Adipose tissue (tissue), 3 donors: ENCODE measurements at places on chromosomes 4 and X. TPM values are rescaled to one million over a fixed set of nuclear protein-coding genes. Genes with fewer than 3 reads are reported as not detected.

Gene DNAAF6
- not detected for polyA plus RNA-seq

Gene GAGE1
- polyA plus RNA-seq, result not detected

Gene MTTP
- polyA plus RNA-seq, result 0.05 TPM

Gene GAGE2A
- not detected for polyA plus RNA-seq

Gene MAOA
- polyA plus RNA-seq, result 210 TPM

Gene G3BP2
- 36.4 TPM for polyA plus RNA-seq

Gene GYPA
- polyA plus RNA-seq, result not detected

Gene POU4F2
- not detected for polyA plus RNA-seq

Gene HELT
- not detected for polyA plus RNA-seq

Gene GAGE12E
- not detected for polyA plus RNA-seq

Gene EMCN
- 2.9 TPM for polyA plus RNA-seq

Gene SYTL5
- polyA plus RNA-seq, result 1.7 TPM

Gene NEXMIF
- polyA plus RNA-seq, result 0.41 TPM

Gene CXorf38
- 5.2 TPM for polyA plus RNA-seq

Gene GNL3L
- polyA plus RNA-seq, result 7.6 TPM

Gene CFAP97
- polyA plus RNA-seq, result 5.5 TPM

Gene TLR10
- polyA plus RNA-seq, result 0.15 TPM

Gene TKTL2
- polyA plus RNA-seq, result not detected

Gene NMU
- not detected for polyA plus RNA-seq

Gene SPANXN4
- not detected for polyA plus RNA-seq

Gene PCDH19
- polyA plus RNA-seq, result 0.45 TPM

Gene DCAF4L1
- polyA plus RNA-seq, result 0.02 TPM

Gene FGF5
- polyA plus RNA-seq, result not detected

Gene USP17L10
- not detected for polyA plus RNA-seq

Gene SERPINA7
- not detected for polyA plus RNA-seq

Gene OPRPN
- not detected for polyA plus RNA-seq

Gene ALB
- polyA plus RNA-seq, result 275 TPM

Gene CTAG1B
- not detected for polyA plus RNA-seq

Gene PPP1R2C
- polyA plus RNA-seq, result not detected

Gene CXorf49
- polyA plus RNA-seq, result 0.40 TPM

Gene NELFA
- 20.5 TPM for polyA plus RNA-seq

Gene DUX4
- not detected for polyA plus RNA-seq

Gene ESX1
- not detected for polyA plus RNA-seq

Gene DTHD1
- not detected for polyA plus RNA-seq

Gene RAB40AL
- not detected for polyA plus RNA-seq

Gene CLDN22
- polyA plus RNA-seq, result not detected

Gene XK
- polyA plus RNA-seq, result 0.22 TPM

Gene SSX3
- polyA plus RNA-seq, result not detected

Gene NHSL2
- 0.41 TPM for polyA plus RNA-seq

Gene TMPRSS11E
- 0.69 TPM for polyA plus RNA-seq

Gene ABCG2
- polyA plus RNA-seq, result 0.89 TPM

Gene GABRE
- polyA plus RNA-seq, result 7.1 TPM

Gene ITIH6
- not detected for polyA plus RNA-seq

Gene AFF2
- polyA plus RNA-seq, result 0.13 TPM

Gene MAGEA11
- polyA plus RNA-seq, result not detected

Gene SPP1
- 16.3 TPM for polyA plus RNA-seq

Gene LNX1
- 11.2 TPM for polyA plus RNA-seq
